Stimulated activated CD4-positive, alpha-beta T cell treated with anti-CD3 and anti-CD28 coated beads, TNF-alpha, amount 100 ng/mL, for 24 hours (primary cell): ENCODE measurements at places on chromosomes 4 and X.

DNA sequence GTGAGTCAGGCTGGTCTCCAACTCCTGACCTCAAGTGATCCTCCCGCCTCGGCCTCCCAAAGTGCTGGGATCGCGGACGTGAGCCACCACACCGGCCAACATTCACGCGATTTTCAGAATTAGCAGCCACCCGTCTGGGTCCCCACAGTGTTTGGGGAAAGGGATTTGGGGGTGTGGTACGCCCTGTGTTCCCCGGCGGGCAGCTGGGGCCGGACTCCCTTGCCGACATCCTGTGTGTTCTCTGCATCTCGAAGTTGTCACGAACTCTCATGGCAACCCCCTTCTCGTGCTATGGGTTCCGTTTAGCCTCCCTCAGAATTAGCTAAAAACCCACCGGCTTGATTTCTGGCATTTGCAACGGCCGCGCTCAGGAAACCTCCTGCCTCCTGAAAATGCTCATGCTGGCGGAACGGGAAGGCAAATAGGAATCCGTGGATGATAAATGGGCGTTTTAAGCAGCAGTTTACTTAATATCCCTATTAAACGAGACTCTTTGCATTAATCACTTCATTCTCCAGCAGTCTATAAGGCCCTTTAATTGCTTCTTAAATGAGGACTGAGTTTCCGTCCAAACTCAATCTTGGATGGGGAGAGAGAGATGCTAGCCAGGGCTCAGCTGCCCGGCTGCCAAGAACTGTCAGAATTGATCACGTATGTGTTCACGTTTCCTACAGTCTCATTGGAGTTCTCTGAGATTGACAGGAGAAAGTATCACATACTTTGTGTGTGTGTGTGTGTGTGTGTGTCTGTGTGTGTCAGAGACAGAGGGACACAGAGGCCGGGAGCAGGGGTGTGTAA, 78.9 kb upstream of the PPP2R3B start:
- no peak for DNase-seq

GRCh38 chr4:140808256-140808655, 52.1 kb upstream of the TBC1D9 start:
- no peak for DNase-seq

- no peak for DNase-seq
Observed at GRCh38 chr4:149794352-149794751, 21.3 kb downstream of the IQCM start.

DNA sequence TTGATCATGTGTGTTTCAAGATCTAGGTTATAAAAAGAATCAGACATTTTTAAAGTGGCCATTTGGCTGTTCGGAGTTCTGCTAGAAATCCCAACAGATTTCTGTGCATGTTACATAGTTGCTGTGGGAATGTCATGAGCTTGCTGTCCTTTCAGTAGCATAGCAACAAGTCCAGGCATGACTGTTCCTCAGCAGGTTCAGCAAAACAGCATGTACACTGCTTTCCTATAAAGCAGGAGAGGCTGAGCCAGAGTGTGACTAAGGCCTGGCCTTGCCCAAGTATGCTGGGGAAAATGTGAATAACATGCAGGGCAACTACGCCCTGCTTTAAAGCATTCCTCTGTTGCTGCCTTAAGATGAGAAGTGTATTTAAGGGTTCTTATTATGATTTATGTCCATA, 217.1 kb upstream of the SMIM31 start:
- no peak for DNase-seq

DNA sequence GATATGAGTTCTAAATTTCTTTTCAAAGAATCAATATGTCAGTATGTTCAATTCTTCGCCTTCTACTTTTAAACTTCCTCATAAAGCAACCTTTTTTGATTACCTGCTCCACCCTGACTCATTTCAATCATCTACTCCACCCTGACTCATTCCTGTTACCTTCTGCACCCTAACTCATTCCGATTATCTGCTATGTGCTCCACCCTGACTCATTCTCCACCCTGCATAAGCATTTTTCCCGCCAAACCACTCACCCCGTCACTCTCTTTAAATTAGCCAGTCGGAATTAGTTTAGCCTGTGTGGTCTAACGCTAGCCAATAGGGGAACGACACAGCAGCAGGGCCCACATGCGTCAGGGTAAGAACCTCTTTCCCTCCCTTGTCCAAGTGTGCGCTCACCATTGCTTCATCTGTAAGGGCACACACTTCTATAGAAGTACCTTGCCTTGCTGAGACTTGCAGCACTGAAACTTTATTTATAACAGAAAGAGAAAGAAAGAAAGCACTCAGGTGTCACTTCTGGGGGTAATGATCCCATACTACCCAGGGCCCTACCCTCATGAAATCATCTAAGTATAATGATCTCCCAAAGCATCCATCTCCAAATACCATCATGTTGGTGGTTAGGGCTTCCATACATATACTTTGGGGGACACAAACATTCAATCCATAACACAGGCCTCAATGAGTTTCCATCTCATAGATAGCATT, 875.2 kb downstream of the RAPGEF2 start:
- no peak for DNase-seq

DNA sequence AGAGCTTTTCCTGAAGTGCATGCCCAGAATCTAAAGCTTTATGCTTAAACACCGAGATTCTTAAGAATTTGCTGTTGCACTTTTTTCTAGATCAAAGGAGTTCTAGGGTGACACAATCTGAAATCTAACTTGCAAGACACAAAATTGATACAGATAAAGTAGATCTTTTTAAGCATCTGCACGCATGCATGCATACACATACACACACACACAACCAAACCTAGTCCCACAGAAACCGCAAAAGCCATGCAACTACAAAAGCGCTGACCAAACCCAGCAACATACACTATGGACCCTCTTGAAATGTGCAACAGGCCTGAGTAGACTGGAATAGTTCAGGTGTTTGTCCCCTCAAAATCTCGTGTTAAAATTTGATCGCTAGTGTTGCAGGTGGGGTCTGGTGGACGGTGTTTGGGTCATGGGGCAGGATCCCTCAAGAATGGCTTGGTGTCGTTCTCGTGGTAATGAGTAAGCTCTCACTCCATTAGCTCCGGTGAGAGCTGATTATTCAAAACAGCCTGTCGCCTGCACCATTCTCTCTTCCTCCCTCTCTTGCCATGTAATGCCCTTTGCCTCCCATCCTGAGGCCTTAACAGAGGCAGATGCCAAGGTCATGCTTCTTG, 52.7 kb downstream of the IRF2 start:
- no peak for DNase-seq

- no peak for DNase-seq
Observed at GRCh38 chr4:185805262-185805802, 6.7 kb downstream of the SORBS2 start.

GRCh38 chr4:168717847-168718246, 221.0 kb downstream of the PALLD start:
- no peak for DNase-seq

DNA sequence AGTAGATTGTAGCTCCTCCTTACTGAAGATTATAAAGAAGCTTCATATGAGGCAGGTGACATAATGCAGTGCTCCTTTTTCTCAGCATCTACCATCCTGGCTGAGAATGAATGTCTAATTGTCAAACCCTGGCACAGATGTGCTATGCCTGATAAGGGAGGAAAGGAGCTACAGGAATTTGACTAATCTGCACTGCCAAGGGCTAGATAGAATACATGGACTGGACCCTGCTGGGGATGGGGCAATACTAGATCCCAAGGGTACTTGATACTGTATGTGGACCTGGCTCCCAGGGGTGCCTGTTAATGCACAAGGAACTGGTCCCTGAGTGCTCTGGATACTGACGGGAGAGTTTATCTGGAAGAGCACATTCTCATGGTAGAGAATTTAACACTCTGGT, 362.2 kb upstream of the EMCN start:
- DNase-seq = no peak

- DNase-seq = no peak
Observed at GRCh38 chr4:125505621-125506020, 190.9 kb downstream of the FAT4 start.

- DNase-seq = no peak
Observed at GRCh38 chr4:6655924-6656323, 15.4 kb downstream of the MRFAP1 start.

DNA sequence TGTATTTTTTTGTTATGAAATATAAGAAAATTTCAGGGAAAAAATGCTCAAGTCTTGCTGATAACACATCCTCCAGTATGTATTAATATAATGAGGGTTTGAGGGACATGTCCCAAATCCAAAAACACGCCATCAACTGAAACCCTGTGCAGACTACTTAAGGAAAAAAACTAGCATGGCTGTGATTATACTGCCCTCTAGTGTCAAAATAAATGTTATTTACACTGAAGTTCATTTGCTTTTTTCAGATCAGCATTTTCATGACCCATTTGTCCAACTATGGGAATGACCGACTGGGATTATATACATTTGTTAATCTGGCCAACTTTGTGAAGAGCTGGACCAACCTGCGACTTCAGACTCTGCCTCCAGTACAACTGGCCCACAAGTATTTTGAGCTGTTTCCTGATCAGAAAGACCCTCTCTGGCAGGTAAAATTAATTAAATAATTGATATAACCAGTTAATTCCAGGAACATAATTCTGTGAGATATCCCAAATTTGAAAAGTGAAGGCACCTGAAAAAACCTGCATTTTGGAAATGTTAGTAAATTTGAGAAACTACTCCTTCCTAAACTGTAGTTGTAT, 128.5 kb downstream of the PRSS12 start:
- DNase-seq = no peak

DNA sequence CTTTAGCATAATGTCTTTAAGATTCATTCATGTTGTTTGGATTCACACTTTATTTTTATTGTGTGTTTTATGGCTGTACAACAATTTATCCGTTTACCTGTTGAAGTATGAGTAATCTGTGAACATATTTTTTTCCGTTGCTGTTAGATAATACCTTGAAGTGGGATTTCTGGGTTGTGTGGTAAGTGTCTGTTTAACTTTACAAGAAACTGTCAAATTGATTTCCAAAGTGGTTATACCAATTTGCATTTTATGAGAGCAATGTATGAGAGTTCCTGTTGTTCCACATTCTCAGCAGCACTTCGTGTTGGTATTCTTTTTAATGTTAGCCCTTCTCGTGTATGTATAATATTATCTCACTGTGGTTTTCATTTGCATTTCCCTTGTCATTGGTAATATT, 53.6 kb downstream of the USP53 start:
- no peak for DNase-seq
